ENCODE measurements at places on chromosomes 16 and 17.

- DNase-seq = no peak
Measured at GRCh38 chr16:67470359-67470758, 10.6 kb downstream of the ATP6V0D1 start.

DNA sequence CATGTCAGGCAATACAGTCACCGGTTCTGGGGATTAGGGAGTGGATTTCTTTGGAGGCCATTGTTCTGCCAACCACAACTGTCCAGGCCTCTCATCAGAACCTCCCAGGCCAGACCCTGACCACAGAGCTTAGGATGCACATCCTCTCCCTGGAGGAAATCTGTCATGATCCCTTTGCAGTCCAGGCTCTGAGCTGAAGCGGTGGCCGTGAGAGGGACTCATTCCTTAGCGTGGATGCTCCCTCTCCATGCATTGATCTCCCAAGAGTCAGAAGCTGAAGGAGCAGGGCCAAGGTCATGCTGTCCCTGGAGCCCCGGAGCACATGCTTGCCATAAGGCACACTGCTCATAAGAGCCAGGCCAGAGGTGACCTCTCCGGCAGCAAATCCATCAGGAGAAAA lies 181.4 kb downstream of the COPRS start:
- no peak for DNase-seq

DNA sequence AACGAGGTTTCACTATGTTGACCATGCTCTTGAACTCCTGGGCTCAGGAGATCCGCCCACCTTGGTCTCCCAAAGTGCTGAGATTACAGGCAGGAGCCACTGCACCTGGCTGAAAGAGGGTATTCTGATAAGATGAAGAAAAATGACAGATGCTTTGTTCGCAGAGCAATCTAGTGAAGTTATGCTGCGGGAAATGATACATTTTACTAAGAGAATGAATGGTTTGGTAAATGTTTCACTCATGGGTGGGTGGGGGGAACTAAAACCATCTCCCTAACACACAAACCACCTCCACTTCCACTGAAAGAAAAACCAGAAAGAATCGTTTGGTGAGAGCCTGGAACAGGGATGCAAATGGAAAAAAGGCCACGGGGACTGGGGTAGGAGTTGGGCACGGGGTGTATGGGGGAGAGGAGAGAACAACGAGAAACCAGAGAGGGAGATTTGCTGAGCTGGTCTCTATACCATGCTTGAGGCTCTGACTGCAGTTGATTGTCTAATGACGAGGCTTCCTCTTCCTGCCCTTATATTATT lies 19.0 kb upstream of the XYLT2 start:
- no peak for DNase-seq

- DNase-seq = no peak
Measured at GRCh38 chr16:50804290-50804907, 62.5 kb downstream of the CYLD start.

DNA sequence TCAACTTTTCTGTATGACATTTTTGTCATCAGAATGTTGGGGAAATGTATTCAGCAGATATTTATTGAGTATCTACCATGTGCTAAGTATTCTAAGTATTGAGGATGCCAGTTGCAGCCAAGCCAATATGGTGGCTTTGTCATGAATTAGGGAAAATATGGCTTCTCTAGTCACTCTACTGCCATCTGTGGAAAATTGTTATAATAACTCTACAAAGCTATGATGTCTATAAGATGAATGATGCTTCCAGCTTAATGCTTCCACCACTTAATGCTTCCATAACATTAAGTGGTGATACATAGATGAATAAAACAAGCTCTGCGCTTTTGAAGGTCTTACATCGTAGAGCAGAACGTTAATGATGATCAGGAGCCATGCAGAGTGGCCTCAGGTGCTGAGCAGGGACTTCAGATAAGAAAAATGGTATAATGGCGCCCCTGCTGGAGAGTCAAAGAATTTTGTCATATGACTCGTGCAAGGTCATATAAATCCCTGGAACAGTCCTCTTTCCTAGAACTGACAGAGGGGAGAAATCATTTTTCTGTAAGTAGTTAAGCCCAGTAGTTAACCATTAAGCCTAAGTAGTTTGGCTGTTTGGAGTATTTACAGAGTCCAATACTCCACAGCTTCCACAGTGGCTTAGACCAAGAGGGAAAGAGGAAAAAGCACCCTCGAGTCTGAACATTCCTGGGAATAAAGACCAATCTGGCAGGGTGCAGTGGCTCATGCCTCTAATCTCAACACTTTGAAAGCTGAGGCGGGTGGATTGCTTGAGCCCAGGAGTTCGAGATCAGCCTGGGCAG lies 2.7 kb upstream of the TMIGD1 start:
- DNase-seq = peak; percentile 59

GRCh38 chr17:12310811-12311210 lies 290.1 kb downstream of the MAP2K4 start:
- no peak for DNase-seq

GRCh38 chr17:17751489-17752088 lies 70.3 kb downstream of the RAI1 start:
- peak; percentile 34 for DNase-seq

Measured in activated CD8-positive, alpha-beta memory T cell treated with anti-CD3 and anti-CD28 coated beads, Interleukin-2, amount 50 U/mL, for 4 hours (primary cell).